Aortic smooth muscle cell (primary cell): ENCODE measurements at places on chromosomes 7 and 10. TPM values are rescaled to one million over a fixed set of nuclear protein-coding genes. Genes with fewer than 3 reads are reported as not detected.

KCNIP2 gene
- total RNA-seq, result 0.66 and 1.1 TPM in 2 replicates

MKI67 gene
- total RNA-seq, result 12.4 and 15.7 TPM in 2 replicates

CCDC186 gene
- 14.8 and 18.9 TPM in 2 replicates for total RNA-seq

POLD2 gene
- 81.6 and 104 TPM in 2 replicates for total RNA-seq

ATOH7 gene
- under 0.01 TPM in 1 of 2 replicates, not detected in the other for total RNA-seq
